ENCODE measurements at places on chromosomes 4 and X.

GRCh38 chr4:100695039-100695654 is 177.3 kb upstream of the EMCN start:
- DNase-seq: no peak

GRCh38 chrX:115592997-115593734 is 32.2 kb downstream of the PLS3 start:
- DNase-seq: no peak

DNA sequence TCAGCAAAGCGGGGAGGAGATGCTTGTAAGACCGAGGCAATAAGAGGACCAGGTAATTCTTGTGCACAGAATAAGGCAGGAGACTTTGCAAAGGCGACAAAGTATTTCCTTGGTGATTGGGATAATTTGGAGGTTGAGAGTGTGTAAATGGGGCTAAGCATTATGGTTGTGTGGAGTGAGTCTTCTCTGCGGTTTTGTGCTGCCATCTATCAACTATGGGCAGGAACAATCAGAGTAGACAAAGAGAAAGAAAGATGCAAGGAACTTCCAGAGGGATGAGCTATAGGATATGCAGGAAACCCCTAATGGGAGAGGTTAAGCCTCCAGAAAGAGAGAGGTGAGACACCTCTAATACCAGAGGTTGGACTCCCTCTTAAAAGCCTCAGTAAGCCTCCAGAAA is 339.8 kb downstream of the PAPSS1 start:
- DNase-seq: no peak

GRCh38 chr4:103204111-103204510 is 6.0 kb upstream of the CENPE start:
- DNase-seq: peak; percentile 30

DNA sequence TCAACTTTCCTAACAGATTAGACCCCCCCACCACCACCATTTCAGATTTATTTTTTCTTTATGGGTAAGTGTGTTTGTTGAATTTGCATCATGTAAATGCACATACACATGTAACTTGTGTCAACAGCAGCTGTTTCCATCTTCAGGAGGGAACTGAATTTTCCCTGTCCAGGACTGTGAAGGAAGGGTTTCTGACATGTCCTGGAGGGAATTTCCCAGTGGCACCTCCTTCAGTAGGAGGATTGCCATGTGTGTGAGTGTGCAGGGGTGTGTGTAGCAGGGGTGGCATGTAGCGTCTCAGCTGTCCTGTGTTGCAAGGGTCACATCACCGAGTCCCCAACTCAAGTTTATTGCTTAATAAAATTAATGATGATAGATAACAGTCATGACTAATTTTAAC is 19.7 kb downstream of the HERC6 start:
- DNase-seq: no peak

DNA sequence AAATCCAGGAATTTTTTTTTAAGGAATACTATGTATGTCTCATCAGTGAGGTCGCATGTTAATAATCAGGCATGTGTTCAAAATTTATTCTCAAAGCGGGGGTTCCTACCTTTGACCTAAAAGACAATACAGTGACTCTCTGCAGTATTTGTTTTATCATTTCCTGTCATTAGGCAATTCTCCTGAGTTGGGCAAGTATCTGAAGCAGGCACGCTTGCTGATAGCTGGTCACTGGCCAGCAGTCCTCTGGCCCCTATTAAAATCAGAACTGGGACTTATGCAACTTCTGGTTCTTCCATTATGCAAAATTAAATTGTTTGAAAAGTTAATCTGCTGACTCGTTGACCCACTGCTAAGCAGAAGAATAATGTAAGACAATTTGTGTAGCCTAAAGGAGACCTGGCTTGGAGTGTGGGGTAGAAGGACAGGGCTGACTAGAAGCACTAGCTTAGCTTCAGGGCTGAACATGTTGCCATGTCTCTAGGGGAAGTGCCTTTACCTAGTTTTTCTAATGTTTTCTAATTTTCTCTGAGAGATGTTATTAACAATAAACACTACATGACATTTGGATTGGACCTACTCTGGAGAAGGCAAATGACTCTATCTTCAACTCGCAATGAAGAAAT is 36.0 kb upstream of the GABRA2 start:
- DNase-seq: no peak

DNA sequence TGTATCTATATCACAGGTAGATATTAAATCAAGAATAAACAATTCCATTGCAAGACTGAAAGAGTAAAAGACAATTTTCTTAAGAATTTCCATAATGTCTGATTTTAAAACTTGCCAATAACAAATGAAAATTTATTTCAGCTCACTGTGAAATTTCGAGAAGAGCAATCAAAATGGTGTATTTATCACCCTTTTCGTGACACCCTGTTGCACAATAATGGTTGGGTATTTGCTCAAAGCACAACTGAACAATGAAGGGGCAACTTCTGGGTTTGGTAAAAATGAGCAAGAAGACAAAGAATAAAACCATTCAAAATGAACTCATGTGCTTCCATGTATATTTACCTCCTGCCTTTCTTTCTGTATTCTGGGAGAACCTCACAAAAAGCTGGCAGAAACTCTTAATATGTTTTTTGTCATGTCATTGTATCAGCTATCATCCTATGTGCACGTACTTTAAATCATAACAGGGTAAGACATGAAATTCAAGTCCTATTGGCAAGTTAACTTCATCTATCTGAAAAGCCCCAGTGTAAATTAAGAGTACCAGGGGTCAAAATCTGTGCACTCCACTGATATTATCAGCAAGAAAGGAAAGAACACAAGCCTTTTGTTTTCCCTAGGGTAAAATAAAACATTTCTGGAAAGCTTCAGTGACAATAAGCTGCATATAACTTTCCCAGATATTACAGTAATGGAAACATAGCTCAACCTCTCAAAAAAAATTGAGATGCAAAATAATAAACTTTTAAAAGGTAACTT is 126.9 kb upstream of the CBR4 start:
- DNase-seq: no peak

DNA sequence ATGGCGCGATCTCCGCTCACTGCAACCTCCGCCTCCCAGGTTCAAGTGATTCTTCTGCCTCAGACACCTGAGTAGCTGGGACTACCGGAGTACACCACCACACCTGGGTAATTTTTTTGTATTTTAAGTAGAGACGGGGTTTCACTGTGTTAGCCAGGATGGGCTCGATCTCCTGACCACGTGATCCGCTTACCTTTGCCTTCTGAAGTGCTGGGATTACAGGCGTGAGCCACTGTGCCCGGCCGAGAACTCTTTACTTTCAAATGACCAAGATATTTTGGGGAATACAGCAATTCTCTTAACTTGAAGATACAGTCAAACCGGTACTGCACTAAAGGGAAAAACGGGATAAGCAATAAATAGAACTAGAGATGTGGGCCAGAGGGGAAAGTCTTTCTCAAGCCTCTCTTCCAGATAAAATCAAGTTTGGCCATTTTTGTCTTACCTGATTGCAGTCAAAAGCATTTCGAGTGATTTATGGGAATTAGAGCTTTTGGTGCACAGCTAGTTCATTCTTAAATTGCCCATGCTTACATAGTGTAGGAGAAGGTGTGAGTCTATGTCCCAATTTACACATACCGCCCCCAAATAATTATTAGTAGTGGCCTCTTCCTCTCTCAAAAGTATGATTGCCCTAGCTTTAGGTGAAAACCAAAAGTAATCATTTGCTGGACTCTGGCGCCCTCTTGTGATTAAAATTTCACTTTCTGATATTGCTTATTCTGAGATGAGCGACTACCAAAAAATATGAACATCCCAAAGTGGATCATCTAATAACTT is 53.2 kb upstream of the ABCG2 start:
- DNase-seq: peak; percentile 62

DNA sequence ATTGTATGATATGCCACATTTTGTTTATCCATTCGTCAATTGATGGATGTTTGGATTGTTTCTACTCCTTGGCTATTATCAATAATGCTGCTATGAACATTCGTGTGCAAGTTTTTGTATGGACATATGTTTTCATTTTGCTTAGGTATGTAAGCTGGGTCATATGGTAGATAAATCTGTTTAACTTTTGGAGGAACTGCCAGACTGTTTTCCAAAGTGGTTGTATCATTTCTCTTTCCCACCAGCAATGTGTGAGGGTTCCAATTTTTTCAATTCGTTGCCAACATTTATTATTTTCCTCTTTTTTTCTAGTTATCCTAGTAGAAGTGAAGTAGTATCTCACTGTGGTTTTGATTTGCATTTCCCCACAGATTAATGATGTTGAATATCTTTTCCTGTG is 71.8 kb downstream of the DIAPH2 start:
- no peak for DNase-seq

DNA sequence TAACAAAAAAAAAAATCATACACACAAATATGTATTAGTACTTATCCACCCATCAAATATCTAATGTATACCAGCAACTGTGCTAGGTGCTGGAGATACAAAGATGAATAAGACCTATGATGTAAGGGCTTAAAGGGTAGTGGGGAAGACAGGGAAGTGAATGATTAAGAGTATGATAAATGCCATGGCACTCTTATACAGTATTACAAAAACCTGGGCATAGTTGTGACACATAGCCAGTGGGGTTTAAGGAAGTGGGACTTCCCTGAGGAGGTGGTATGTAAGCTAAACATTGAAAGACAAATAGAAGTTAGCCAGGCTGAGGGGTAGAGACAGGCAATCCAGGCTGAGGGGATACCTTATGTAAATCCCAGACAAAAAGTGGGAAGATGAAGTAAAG is 23.5 kb downstream of the CHM start:
- DNase-seq: no peak

- DNase-seq: no peak
Measured at GRCh38 chrX:22060415-22061280, 28.5 kb downstream of the PHEX start.

GRCh38 chr4:73006286-73006990 is 63.1 kb downstream of the COX18 start:
- no peak for DNase-seq

DNA sequence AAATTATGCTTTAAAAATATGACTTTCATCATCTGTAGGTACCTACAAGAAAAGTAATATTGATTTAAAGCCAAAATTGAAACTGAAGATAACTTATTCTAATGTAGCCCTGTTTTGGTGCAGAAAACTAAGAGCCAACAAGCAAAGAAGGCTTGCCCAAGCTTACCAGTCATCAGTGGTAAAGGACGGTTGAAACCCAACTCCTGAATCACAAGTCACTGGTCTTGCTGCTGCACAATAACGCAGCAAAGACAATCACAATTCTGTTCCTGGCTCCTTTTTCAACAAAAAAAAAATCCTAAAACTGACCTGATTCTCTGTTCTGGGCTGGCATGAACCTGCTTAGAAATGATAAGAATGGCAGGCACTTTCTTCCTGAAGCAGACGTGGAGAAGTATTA is 34.5 kb downstream of the WDFY3 start:
- no peak for DNase-seq

GRCh38 chr4:42320822-42321388 is 76.4 kb upstream of the SHISA3 start:
- DNase-seq: no peak

DNA sequence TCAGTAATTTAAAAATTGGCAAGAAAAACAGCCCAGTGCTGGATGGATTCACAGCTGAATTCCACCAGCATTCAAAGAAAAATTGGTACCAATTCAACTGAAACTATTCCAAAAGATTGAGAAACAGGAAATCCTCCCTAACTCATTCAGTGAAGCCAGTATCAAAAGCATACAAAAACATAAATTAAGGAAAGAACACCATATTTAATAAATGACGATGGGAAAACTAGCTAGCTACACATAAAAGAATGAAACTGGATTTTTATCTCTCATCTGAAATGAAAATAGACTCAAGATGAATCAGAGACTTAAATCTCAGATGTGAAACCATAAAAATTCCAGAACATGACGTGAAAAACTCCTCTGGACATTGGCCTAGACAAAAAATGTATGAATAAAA is 516.8 kb upstream of the SPANXN1 start:
- DNase-seq: no peak

- DNase-seq: no peak
Measured at GRCh38 chrX:1481636-1482529, 29.2 kb upstream of the ASMTL start.

DNA sequence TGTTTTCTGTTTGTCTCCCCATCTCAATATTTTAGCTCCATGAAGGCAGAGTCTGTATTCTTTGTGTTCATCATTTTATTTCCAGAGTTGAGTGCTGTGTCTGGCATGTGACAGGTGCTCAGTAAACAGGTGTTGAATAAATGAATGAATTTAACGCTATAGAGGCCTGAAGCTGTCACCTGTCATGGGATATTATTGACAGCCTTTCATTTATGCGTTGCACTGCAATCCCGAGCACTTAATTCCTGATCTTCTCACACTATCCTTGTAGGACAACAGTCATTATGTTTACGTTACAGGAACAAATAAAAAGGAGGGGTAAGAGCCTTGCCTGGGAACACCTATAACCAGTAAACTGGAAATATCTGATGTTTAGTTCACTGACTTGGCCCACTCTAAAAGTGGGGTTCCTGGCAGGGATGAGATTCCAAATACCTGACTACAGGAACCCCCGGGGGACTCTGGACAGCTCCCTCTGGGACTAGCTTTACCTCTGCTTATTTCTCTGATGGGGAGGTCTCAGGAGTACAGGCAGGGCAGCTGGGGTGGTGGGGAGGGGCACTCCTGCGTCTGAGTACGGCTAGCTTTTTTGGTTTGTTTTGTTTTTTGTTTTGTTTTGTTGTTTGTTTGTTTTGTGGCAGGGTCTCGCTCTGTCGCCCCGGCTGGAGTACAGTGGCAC is 36.6 kb downstream of the SEL1L3 start:
- no peak for DNase-seq

DNA sequence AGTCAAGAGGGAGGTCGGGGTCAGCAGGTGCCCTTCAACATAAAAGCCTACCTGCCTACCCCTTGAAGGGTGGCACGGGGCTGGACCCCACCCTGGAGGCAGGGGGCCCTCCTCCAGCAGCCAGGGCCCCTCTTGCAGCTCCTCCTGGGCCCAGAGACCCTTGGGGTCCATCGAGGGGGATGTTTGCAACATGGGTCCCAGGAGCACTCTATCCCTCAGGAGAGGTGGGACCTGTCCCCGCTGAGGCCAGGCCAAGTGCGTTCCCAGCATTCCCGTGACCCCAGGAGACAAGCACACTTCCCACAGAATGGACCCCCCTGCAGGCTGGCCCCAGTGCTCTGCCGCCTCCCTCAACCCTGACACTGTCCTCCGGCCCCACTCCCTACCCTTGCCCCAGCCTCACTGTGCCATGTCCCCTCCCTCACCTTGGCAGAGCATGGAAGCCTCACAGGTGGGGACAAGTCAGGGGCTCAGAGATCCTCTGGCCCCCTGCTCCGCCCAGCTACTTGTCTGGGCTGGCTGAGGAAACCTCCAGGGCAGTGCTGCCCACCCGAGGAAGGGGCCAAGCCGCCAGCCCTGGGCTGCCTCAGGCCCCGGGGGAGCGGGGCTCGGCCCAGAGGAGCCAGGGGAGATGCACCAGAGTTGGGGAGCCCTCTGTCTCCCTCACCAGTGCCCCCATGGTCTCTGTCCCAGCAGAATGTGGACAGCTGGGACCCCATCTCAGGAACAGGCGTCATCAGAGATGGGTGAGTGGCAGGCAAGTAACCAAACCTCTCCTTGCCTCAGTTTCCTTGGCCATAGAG is 2.2 kb downstream of the MXD4 start:
- DNase-seq: no peak

GRCh38 chr4:62191451-62192240 is 991.5 kb downstream of the ADGRL3 start:
- DNase-seq: no peak
